ENCODE measurements at places on chromosomes 12 and 14. TPM values are rescaled to one million over a fixed set of nuclear protein-coding genes. Genes with fewer than 3 reads are reported as not detected.

The CD69 gene
- total RNA-seq = 2.0 TPM

The NRL gene
- total RNA-seq = 0.76 TPM

The RAP1B gene
- 180 TPM for total RNA-seq

The VEZT gene
- 66.6 TPM for total RNA-seq

The SVOP gene
- total RNA-seq = not detected

The PLEK2 gene
- total RNA-seq = 27.0 TPM

The KRT8 gene
- total RNA-seq = 10.6 TPM

The RABGGTA gene
- 27.3 TPM for total RNA-seq

The PRR13 gene
- 20.4 TPM for total RNA-seq

The FOXN4 gene
- total RNA-seq = not detected

Data from epithelial cell of umbilical artery (primary cell).